ENCODE measurements at places on chromosomes 12 and 14.

DNA sequence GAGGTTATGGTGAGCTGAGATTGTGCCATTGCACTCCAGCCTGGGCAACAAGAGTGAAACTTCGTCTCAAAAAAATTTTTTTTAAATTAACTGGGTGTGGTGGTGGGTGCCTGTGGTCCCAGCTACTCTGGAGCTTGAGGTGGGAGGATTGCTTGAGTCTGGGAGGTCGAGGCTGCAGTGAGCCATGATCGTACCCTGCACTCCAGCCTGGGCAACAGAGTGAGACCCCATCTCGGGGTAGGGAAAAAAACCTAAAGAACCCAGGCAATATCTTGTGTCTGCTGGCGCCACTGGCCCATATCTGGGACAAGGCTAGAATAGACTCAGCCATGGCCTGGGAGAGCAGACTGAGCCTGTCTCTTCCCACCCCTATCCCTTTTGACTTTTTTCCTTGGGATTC lies 9.1 kb upstream of the GPRC5A start:
- DNase-seq: no peak

DNA sequence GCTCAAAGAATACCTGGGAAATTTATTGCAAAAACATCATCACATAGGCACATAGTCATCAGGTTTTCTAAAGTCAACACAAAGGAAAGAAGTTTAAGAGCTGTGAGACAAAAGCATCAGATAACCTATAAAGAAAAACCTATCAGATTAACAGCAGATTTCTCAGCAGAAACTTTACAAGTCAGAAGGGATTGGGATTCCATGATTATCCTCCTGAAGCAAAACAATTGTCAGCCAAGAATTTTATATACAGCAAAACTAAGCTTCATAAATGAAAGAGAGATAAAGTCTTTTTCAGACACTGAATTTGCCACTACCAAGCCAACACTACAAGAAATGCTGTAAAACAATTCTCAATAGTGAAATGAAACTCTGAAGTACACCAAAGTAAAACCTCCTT lies 28.8 kb upstream of the LGR5 start:
- no peak for DNase-seq

DNA sequence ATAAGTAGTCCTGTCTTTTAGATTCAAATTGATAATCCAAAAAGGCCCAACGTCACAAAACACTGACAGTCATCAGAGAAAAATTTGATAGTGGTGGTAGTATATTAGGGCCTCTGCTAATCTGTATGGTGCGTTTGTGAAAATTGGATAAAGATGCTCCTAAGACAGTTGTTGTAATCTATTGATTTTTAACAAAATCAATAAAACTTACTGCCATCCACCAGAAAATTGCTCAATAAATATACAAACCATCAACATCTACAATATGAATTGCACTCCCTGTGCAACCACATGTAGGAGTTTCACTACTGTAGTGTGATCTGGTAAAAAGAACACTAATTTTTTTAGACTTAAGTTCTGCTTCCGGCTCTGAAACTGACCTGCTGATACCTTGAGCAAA lies 336.8 kb downstream of the FUT8 start:
- no peak for DNase-seq

GRCh38 chr12:44118946-44119345 lies 283.1 kb downstream of the TMEM117 start:
- no peak for DNase-seq
